ENCODE measurements at places on chromosomes 6 and 20. TPM values are rescaled to one million over a fixed set of nuclear protein-coding genes. Genes with fewer than 3 reads are reported as not detected.
A peak's percentile ranks its signal among the peaks of the same experiment; 100 is the strongest.

TASP1 gene
- 15.2 TPM for total RNA-seq

IL17A gene
- total RNA-seq = not detected

SYCP2L gene
- total RNA-seq = 0.69 TPM

DNA sequence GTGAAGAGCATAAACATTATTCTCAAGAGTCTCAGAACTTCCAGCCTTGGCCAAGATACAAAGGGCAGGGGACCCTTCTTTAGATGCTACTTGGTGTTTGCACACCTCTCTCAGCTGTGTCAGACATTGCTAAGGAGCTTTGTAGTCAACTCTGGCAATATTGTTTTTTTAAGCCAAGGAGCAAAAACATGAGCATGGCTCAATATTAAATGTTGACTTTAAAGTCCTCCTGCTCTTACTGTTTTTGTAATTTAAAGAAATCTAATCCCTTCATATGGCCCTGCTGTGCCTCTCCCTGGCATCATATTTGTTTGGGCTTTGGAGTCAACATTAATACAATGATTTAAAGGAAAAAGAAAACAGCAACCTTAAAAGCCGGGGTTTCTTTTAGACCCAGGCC, 67.9 kb upstream of the TMEM170B start:
- DNase-seq = no peak

DNA sequence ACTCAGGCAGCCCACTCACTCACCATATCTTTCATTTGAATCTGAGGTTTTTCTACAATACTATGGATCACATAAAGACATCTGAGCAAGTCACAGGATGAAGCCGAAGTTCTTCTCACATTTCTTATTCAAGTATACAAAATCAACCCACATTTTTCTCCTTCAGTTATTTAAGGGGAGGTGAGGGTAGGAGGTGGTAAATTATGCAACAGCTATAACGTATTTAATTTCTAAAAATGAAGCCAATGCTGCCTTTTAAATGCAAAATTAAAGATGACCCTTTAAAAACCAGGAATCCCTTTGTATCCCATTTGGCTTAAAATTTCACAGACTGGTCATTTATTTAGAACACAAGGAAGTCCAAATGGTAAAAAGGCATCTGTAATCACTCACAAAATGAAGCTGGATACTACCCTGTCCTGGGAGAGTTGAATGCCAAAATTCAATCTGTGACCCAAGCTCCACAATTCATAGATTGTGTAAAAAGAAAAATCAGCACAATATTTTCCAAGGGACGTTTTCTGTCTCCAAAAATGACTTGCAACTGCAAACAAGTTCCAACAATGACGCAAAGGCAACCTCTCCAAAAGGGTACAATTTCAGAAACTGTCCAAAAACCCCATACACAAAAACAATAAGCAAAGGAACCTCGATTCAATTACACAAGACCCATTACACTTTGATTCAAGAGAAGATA, 48.8 kb downstream of the EPB41L2 start:
- no peak for DNase-seq

- DNase-seq = no peak
Observed at GRCh38 chr6:52157301-52157941, 28.8 kb upstream of the IL17A start.

DNA sequence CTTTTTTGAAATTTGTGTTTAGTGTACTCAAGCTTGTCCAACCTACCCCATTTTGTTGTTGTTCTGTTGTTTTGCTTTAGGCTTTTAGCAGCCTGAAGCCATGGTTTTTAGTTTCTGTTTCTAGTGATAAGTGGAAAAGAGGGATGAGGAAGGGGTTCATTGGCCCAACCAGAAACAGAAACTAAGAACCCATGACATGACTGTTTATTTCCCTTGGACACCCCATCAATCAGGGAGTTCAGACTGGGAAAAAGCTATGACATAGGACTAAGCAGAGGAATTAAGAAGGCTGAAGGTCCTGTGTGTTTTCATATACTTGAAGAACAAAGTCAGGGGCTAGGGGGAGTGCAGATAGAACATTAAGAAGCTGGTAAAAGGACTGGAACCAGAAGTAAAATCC, 194.5 kb upstream of the THEMIS start:
- no peak for DNase-seq

- DNase-seq = peak; percentile 91
Observed at GRCh38 chr6:112780498-112781096, 433.5 kb downstream of the RFPL4B start.

- no peak for DNase-seq
Observed at GRCh38 chr6:129663531-129663930, 46.4 kb downstream of the ARHGAP18 start.

DNA sequence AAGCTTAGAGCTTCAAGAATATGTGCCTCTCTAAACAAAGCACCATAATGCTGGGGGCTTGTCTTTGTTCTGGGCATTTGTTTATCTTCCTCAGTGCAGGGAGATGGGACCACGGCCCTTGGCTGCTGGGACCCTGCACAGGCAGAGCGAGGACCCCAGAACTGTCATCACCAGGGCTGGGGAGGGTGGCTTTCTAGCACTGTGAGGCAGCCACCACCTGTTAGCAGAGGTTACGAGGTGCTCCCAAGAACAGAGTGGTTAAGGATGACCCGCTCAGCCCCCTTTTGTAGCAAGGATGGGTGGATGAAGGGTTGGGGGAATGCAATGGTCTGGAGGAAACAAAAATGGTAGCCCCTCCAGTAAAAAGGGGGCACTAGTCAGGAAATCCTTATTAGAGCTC, 34.9 kb downstream of the METTL24 start:
- no peak for DNase-seq

DNA sequence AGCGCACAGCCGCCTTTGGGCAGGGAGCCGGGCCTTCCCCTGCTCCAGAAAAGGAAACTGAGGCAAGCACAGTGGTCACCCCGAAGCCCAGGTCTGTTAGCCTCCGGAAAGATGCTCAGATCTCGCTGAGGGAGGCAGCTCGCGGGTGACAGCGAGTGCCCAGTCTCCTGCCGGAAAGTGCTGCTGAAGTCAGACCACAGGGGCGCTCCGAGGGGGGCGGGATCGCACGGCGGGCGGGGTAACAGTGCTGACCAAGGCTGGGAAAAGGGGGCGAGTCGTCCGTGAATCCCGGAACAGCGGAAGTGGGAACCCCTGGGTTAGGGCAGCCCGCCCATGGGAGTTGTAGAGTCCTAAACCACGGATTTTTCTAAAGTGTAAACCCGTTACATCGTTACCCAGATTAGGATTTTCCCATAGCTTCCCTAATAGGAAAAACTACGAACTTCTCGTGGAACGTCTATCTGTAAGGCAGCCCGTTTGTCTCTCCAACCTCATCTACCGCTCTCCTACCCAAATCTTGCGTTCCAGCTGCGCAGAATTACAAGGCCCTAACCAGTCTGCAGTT, 504 bp downstream of the VPS16 start:
- DNase-seq = peak; percentile 54

DNA sequence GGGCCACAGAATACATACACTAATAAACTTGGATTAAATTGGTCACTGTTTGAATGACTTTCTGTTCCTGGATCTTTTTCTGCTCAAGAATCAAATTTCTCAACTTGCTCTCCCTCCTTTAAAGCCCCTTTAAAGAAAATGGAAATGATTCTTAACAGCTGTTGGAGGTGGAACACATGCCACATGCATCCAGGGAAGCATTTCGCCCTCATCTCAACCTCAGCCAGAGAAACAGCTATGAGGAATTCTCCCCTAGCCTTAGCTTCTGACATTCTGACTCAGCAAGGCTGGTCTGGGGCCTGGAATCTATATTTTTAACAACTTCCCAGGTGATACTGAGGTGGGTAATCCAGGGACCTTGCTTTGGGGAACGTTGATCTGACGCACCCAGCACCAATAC, 263.4 kb upstream of the ECI2 start:
- no peak for DNase-seq

DNA sequence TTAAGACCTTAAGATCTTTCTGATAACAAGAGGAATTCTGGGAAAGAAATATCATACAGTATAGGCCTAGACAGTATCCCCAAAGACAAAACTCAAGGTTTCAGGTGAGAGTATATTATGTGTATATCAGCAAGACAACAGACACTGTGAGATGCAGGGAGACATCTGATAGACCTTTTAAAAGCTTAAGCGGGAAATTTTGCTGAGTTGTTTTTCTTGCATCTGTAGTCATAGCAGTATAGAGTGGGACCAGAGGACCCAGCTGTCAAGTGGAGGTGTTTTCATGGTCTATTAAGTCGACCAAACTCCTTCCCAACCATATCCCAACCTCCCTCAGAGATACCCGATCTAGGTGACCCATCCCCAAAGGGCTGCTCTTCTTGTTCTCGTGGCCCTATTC, 98.1 kb upstream of the THEMIS start:
- no peak for DNase-seq

GRCh38 chr6:163709693-163710092, 295.2 kb downstream of the QKI start:
- no peak for DNase-seq

DNA sequence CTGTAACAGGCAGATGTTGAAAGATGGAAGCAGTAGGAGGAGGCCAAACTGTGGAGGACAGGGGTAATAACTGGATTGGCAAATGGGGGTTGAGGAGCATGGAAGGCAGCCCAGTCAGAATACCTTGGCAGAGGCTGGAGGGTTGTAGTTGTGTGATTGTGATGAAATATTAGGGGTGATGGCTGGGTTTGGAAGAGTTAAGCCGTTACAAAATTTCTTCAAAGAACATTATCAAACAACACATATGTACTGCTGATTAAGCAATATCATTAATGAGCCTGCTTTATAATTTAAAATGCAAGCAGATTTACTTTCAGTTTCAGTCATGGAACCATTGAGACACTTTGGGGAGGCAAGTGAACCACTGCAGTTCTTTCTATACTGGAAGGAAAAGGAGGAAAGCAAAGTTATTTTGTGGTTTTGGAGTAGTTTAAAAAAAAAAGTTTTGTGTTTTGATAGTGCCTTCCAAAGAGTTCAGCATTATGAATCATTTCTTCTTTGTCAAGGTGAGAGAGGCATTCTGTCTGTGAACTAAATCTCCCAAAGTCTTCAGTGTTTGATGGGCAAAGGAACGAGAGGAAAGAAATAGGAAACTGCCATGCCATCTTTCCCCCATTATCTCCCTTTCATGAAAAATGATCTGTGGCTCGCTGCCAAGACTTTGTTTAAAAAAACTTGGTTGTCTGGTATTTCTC, 20.7 kb downstream of the FOXO3 start:
- DNase-seq = peak; percentile 70

DNA sequence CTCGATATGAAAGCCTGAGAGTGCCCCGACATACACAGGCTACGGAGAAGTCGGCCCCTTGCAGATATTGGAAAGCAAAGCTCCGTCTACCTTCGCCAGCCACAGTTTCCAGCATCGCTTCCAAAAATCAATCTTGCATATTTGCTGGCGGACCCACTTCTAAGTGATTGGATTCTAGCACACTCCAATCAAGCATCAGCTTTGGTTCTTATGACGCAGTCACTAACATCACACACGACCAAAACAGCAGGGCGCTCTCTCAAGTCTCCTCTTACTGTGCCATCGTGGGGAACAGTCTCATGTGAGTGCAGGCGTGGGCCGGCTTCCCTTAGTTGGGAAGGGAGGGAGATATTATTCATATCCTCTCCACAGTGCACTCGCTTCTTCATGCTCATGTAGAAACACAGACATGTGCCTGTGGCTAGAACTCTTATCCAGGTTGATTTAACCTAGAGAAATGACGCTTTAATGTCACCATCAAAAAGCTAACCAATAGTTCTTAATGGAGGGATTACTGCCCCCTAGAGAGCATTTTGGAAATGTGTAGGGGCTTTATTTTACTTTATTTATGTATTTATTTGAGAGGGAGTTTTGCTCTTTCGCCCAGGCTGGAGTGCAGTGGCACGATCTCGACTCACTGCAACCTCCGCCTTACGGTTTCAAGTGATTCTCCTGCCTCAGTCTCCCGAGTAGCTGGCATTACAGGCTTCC, 229.8 kb downstream of the SOD2 start:
- no peak for DNase-seq
